ENCODE measurements at places on chromosomes 6 and 20.

- DNase-seq, result no peak
Measured at GRCh38 chr6:97095311-97095850, 170.9 kb downstream of the KLHL32 start.

DNA sequence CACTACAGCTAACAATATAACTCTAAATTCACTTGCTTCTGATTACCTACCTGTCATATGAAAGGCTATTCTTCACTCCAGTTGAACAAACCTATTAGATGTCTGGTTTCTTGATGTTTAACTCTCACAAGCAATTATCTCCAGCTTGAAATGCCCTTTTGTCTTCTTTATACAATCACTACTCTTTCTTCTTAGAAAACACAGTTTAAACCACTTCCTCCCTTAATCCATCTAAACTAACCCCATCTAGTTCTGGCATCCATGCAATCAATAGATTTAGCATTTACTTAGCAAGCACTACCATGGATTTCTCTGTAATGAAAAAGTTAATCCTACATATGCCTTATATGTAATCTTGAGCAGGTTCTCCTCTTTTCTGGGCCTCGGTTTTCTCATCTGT, 127.3 kb downstream of the ATXN1 start:
- no peak for DNase-seq

- no peak for DNase-seq
Measured at GRCh38 chr6:6654599-6655575, 66.4 kb downstream of the LY86 start.

- DNase-seq, result no peak
Measured at GRCh38 chr6:87366072-87366827, 21.6 kb downstream of the C6orf163 start.

DNA sequence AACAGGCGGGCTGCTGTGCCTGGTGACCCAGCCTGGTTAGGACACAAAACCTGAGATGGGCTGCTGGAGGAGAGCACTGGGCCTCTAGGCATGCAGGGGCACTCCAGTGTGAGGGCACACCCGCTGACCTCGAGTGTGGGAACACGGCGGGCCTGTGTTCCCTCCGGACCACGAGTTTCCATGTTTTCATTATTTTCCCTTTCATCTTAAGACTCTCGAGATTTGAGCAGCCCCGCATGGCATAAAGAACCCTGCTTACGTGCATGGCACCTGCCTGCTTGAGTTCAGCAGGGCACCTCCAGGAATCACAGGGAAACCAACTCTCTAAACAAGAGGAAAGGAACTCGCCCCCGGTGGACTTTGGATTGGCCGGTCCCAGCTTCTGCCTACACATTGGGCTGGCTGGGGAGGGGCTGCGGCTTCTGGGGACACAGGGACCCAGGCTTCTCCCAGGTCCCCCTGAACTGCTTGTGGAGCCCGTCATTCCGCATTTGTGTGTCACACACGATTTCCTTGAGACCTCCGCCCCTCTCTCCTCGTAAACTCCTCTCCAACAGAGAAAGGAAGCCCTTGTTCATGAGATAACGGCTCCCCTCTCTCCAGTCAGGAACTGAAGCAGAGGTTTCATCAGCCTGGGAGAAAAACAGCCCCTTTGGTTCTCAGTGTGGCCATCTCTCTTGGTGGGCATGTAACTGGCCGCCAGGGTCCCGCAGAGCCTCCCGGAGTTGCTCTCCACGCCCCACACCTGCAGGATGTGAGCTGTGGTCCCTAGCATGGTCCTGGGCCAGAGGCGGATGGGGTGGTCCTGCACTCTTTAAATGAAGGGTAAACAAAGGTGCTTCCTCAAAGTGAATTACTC, 181.8 kb downstream of the TTLL2 start:
- no peak for DNase-seq

- no peak for DNase-seq
Measured at GRCh38 chr20:4893709-4894108, 107.6 kb downstream of the SLC23A2 start.
